ENCODE measurements at places on chromosomes 12 and 14. TPM values are rescaled to one million over a fixed set of nuclear protein-coding genes. Genes with fewer than 3 reads are reported as not detected.

Gene KRT73
- 0.06 TPM for polyA plus RNA-seq

Gene OR10G2
- polyA plus RNA-seq = not detected

Gene DCD
- not detected for polyA plus RNA-seq

- no peak overlapping the region for H3K27ac ChIP-seq
- H3K36me3 ChIP-seq = no peaks in the 10 kb centered on the region
- no peaks in the 10 kb centered on the region for H3K27me3 ChIP-seq
- H3K4me1 ChIP-seq = no peaks in the 10 kb centered on the region
- H3K4me3 ChIP-seq = no peak overlapping the region
Observed at GRCh38 chr12:34287986-34288962, 266.0 kb downstream of the ALG10 start.

- H3K4me3 ChIP-seq = no peak overlapping the region
- H3K4me1 ChIP-seq = no peaks in the 10 kb centered on the region
- no peak for DNase-seq
- no peaks in the 10 kb centered on the region for H3K27me3 ChIP-seq
- no peaks in the 10 kb centered on the region for H3K36me3 ChIP-seq
- H3K27ac ChIP-seq = no peak overlapping the region
Observed at GRCh38 chr14:80427101-80427500, 215.8 kb upstream of the DIO2 start.

DNA sequence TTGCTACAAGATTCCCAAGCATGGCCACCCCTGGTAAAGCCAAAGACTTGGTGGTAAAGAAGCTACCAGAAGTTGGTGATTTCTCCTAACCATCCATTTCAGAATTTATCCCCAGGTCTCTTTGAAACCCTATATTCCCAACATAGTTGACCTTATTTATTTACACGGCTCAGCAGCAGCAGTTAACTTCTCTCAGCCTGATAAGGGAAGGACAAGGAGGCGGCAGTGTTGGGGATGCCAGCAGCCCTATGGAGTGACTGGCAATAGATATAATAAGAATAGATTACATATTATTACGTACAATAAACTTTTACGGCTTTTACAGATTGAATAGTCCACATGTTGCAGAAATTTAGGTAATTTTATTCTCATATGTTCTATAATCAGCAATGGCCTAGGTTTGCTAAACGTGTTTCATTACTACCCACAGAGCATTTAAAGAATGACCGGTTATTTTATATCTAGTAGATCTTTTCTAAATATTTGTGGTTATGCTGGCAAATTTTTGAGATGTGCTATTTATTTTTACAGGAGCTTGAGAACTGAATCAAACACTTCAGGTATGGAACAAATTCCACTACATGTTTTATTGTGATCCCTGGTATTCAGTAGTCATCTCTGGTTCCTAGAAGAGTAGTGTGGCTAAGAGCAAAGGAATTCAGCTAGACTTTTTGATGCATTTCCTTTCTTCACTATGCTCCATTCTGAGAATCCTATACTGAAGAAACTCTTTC is 19.8 kb upstream of the PALS1 start:
- no peak for DNase-seq
- no peak overlapping the region for H3K4me3 ChIP-seq
- H3K4me1 ChIP-seq = no peaks in the 10 kb centered on the region
- H3K27me3 ChIP-seq = no peaks in the 10 kb centered on the region
- peak overlapping the region; percentile 13 for H3K27ac ChIP-seq

- H3K27me3 ChIP-seq = no peaks in the 10 kb centered on the region
- peaks cover 20% of the 10 kb centered on the region for H3K4me1 ChIP-seq
- no peak overlapping the region for H3K27ac ChIP-seq
- no peak overlapping the region for H3K4me3 ChIP-seq
- no peak for DNase-seq
- H3K36me3 ChIP-seq = no peaks in the 10 kb centered on the region
Observed at GRCh38 chr12:50013361-50014147, 11.7 kb downstream of the RACGAP1 start.

DNA sequence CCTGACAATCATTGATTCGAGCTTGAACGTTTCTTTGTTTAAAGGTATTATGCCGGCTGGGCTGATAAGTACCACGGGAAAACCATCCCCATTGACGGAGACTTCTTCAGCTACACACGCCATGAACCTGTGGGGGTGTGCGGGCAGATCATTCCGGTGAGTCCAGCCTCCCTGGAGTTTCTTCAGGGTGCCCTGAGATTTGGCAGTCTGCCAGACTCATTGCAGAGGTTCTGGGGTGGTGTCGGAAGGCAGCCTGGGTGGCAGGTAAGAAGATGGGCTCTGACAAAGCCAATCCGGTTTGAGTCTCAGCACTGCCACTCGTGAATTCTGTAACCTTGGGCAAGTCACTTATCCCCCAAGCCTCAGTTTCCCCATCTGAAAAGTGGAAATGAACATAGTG is 23.0 kb downstream of the ALDH2 start:
- H3K4me3 ChIP-seq = no peak overlapping the region
- no peaks in the 10 kb centered on the region for H3K36me3 ChIP-seq
- peaks cover 9% of the 10 kb centered on the region for H3K4me1 ChIP-seq
- H3K27ac ChIP-seq = no peak overlapping the region
- DNase-seq = no peak

GRCh38 chr12:23350808-23351207 is 598.7 kb downstream of the SOX5 start:
- H3K27me3 ChIP-seq = no peaks in the 10 kb centered on the region
- no peaks in the 10 kb centered on the region for H3K4me1 ChIP-seq
- no peak overlapping the region for H3K4me3 ChIP-seq

GRCh38 chr14:74293606-74294005 is 9.1 kb downstream of the ABCD4 start:
- H3K27me3 ChIP-seq = no peaks in the 10 kb centered on the region
- H3K36me3 ChIP-seq = peaks cover 89% of the 10 kb centered on the region
- no peaks in the 10 kb centered on the region for H3K4me1 ChIP-seq

DNA sequence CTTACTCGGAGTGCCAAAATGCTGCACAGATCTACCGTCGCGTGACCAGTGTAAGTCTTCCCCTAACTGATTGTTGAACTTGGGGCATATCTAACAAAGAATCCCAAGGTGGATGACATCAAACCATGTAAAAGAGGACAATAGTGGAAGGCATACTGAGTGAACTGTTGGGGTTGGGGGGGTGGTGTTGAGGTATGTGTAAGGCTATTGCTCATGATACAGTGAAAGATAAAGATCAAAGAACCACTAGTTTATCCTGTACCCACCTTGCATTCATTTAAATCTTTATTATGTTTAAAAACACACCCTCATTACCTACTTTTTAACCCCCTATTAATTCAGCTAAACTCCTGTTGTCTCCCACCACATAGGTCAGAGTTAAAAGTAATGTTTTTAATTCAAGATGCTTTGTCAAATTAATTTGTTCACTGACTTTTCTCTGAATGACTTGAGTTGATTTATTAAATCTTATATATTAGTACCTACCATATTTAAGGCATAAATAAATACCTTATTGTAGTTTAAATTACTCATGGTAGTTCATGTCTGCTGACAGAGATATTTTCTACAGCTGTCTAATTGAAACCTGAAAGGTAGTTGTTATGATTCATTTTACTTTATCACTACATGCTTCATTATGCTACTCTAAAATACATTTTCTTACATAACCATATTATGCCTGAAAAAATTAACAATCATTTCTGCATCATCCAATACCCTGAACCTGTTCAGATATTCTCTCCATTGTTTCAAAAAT is 77.9 kb downstream of the WNK1 start:
- H3K27ac ChIP-seq = no peak overlapping the region
- DNase-seq = no peak
- peaks cover 44% of the 10 kb centered on the region for H3K36me3 ChIP-seq
- H3K4me1 ChIP-seq = no peaks in the 10 kb centered on the region
